SK-N-SH (cell line): ENCODE measurements at places on chromosomes 6 and 20.

DNA sequence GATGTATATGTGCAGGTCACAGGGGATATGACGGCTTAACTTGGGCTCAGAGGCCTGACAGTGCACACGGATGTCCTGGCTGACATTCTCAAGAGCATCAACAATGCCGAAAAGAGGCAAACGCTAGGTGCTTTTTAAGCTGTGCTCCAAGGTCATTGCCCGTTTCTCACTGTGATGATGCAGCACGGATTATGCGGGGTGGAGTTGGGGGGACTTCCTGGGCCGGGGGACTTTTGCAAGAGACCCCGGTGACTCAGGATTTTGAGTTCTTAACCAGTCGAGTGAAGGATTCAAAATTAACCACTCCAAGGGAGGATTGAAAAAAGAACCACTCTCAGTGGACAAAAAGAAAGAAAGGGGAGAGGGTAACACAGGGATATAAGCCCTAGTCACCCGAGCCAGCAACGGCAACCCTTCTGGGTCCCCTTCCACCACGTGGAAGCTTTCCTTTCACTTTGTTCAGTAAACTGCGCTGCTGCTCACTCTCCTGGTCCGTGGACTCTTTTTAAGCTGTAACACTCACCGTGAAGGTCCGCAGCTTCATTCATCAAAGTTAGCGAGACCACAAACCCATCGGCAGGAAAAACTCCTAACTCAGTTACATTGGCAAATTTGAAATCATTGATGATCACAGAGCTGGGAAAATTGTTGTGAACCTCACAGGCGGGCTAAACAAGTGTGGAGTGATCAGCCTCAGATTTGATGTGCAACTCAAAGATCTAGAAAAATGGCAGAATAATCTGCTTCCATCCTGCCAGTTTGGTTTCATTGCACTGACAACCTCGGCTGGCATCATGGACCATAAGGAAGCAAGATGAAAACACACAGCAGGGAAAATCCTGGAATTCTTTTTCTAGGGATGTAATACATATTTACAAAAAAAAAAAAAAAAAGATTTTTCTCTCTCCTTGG lies 199.3 kb downstream of the ARID1B start:
- DNase-seq, result no peak

DNA sequence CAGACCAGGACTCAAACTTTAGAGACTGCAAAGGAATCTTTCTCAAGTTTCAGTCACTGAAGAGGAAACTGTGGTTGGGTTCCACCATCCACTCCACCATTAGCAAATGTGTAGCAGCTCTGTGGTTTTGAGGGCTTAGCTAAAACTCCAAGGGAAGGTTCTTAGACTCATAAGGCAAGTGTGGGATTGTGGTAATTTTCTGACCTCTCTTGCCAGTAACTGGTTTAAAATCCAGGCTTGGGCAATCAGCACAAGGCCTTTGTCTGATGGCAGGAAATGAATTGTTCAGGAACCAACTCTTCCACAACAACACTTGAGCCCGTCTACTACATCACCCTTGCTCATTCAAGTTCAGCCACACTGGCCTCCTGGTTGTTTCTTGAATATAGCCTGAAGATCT lies 68.6 kb upstream of the FBXL4 start:
- no peak for DNase-seq

DNA sequence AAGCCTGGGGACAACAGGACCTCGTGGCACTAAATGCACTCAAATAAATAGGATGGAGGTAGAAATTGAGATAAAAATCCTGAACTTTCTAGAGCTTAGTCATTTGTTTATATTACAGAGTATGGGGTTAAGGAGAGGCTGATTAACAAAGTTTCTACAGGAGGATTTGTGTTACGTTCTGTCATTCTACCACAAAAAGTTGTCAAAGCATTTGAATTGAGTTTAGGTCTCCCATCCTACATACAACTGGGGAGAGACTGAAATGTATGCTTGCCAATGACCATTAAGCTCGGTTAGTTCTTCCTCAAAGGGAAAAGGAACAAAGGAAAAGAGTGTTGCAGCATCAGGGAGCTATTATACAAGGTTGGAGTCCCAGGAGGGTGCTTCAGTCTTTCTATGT lies 597.9 kb downstream of the COL12A1 start:
- no peak for DNase-seq

GRCh38 chr20:23080521-23080920 lies 5.6 kb downstream of the CD93 start:
- no peak for DNase-seq

GRCh38 chr20:2701671-2702081 lies 9.1 kb downstream of the EBF4 start:
- no peak for DNase-seq

- no peak for DNase-seq
Observed at GRCh38 chr20:59411170-59411569, 110.8 kb downstream of the EDN3 start.

DNA sequence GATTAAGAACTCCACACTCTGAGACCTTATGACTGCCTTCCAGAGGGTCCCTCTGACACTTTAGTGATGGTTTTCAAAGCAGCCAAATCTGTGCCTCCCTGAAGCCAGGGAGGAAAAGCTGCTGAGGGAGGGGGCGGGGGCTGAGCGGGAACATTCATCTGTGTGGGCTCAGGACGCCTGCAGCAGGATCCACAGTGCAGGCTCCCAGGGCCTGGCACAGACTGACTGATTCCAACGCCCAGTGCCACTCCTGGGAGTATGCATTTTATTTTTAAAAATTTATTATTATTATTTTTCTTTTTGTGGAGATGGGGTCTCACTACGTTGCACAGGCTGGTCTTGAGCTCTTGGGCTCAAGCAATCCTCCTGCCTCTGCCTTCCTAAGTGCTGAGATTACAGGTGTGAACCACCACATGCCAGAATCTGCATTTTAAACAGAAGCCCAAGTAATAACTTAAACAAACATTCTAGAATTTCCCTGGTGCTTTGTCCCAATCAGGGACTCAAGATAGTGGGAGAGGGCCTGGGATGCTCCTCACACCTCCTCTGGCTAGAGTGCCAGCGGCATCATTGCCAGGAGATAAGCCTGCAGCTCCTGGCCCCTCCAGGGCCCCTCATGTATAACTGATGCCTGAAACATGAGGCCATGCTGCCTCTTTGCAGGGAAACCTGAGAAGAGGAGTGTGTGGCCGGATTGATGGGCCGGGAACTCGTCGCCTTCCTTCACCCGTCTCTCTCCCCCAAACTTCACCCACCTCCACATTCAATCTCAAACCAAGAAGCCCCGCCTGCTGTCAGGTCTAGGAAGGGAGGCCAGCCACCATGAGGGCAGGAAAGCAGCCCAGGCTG lies 438 bp upstream of the TMC2 start:
- no peak for DNase-seq

DNA sequence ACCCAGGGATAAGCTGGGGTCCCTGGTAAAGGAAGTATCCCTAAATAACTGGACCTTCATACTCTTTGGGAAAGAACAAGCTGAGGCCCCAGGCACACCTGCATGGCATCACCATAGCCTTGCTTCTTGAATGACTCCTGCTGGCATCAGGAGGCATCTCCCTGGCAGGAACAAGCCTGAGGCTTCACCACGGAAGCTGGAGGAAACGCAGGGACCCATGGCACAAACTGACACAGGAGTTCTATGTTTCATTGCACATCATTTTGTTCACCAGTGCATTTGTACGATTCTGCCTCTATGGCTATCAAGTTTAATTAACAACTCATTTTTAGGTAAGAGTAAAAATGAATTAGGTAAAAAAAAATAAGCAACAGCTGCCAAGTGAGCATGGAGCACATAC lies 619 bp upstream of the PDE7B start:
- DNase-seq, result peak; percentile 25

- no peak for DNase-seq
Observed at GRCh38 chr6:157811476-157812173, 11.4 kb upstream of the SNX9 start.

DNA sequence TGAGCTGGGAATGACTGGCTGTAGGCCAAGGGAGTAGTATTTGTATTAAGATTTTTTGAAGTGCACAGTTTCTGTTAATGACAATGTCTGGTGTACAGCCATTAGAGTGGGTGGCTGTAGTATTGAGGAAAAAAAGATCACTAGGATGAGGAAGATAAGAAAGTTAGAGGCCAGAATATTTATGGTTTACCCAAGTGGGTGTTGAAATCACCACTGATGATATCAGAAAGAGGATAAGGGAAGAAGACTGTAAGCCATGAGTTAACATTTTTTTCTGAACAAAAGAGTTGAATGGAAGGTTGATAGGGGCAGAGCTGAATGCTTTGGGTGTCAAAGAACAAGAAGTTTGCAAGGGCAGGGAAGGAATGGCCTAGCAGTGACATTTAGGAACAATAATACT lies 104.7 kb downstream of the PRDM13 start:
- DNase-seq, result no peak

DNA sequence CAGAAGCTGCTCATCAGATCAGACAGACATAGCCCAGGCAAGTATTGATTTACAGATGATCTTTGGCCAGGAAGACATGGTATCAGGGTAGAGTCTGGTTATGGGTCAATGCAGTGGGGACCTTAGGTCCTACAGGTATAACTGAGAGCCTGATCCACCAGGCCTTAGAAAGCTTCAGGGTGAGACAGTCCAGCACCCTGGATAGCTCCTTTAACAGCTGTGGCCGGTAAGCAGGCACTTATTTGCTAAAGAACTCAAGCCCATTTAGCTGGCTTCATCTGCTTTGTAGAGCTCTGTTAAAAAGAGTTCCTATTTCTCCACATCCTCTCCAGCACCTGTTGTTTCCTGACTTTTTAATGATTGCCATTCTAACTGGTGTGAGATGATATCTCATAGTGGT lies 39.6 kb downstream of the ESR1 start:
- DNase-seq, result no peak

GRCh38 chr20:24465730-24466129 lies 3.7 kb upstream of the SYNDIG1 start:
- no peak for DNase-seq

- no peak for DNase-seq
Observed at GRCh38 chr20:36303020-36303595, 3.0 kb upstream of the DLGAP4 start.

DNA sequence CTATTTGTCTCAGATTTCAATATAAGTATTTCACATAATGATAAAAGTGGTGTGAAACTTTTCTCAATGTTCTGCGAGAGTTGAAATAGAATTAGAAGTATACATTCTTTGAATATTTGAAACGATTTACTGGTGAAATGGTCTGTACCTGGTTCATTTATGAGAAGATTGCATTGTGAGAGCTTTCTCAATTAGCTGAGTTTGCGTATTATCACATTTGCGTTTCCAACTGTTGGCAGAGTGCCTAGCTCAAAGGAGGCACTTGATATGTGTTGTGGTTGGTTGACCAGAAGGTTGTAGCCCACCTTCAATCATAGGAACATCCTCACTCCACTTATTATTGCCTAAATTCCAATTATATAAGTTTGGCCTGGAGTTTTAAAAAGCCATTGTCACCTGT lies 58.8 kb upstream of the EXOC2 start:
- no peak for DNase-seq

DNA sequence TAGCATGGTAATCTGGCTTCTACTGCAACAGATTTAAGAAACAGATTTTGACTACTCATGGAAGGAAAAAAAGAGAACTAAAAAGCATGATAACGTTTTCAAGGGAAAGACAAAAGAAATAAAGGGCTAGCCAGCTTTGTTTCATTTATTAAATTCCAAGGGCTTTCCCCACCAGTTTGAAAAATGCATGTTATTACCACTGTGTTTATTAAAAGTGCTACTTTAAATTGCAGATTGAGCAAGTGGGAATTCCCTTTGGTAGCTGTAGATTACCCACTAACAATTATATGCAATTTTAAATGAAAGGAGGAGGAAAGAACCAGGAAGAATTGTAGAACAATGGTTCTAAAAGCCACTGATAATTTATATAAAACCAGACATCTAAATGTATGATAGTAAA lies 40.6 kb upstream of the NHSL1 start:
- no peak for DNase-seq

DNA sequence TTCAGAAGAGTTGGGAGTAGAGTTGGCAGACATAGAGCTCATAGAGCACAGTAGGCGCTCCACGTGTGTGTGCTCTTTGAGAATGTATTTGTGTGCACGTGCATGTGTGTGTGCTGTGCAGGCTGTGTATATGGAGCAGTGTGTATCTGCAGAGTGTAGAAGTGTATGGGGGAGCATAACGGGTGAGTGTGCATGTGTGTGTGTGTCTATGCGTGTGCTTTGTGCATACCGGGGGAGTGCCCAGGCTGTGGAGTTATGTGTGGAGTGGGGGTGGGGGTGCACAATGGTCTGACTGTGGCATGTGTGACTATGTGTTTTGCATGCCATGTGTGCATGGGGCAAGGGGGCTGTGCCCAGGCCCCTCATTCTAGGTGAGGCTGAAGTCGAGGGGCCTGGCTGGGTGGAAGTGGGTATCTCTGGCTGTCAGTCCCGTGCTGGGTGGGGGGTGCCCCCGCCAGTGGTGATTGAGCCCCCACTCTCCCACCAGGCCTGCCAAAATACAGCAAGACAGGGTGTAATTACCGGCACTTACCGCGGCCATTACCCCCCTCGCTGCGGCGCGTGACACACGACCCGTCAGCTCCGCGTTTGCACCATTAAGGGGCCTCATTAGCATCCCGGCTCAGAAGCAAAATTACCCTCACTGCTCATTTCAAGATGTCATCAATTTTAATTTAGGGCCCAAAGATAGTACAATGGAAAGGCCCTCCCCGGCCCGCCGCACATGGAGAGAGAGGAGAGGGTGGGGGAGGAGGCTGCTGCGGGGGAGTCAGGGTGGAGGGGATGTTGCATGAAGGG lies 39.1 kb downstream of the MDFI start:
- DNase-seq, result no peak

GRCh38 chr6:106569428-106569827 lies 59.9 kb downstream of the RTN4IP1 start:
- DNase-seq, result no peak

DNA sequence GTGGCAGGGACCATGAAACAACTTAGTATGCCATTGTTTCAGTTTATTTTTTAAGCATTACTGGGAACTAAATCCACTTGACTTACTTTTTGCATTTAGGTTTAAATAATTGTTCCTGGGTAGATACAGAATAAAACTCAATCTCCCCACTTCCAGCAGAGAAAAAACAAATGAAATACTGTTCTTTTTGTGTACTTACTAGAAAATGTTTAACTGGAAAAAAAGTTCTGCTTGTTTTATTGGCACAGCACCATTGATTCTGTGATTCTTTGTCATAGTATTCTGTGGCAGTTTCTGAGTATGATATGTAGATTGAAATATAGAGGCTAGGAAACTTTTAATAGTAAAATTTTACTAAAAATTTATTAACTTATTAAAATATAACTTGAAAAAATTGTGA lies 10.2 kb downstream of the ASXL1 start:
- no peak for DNase-seq

GRCh38 chr6:53043581-53043980 lies 21.6 kb upstream of the FBXO9 start:
- no peak for DNase-seq

DNA sequence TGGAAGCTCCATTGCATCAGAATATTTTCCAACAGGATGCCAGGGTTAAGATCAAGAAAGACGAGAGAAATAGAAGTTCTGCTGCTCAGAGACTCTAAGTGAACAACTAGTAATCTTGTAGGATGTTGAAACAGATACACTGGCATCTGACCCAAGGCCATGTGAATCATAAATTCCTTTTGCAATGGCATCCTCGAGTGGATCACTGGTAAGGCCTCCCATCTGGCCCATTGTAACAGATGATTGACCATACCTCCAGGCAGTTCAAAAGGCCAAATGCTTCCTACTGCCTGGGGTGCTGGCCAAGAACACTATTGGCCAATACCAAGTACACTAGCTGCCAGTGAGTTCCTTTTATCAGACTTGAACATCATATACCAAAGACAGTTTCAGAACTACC lies 9.9 kb upstream of the SLC17A3 start:
- no peak for DNase-seq
